ENCODE measurements at places on chromosomes 7 and 10.

- H3K27ac ChIP-seq = no peak overlapping the region
- H3K4me1 ChIP-seq = peaks cover 10% of the 10 kb centered on the region
- DNase-seq = peak; percentile 58
- no peaks in the 10 kb centered on the region for H3K36me3 ChIP-seq
These were observed 21.6 kb upstream of the UPP1 start for GRCh38 chr7:48067475-48067874.

DNA sequence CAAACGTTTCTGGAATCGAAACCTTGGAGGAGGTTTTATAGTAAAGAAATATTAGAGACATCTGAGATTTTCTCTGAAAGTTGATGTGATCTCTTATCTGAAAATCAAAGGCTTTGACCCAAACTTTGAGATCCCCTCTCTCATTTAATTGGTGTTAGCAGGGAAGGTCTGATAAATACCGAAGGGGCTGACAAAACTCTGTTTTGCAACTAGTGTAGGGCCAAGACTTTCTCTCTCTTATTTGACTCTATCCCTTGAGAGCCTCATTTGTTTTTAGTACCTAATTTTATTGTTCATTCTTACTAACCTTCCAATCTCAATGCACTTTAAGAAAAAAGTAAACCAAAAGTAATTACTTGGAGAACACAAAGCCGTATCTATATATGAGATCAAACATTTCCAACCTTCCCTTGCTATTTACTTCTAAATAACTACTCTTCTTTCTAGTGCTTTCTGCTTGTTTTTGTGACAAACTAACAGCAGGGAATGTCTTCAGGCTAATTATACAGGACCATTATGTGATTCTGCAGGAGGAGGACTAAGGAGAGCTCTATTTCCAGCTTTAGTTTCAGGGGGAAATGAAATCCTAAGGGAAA lies 33.4 kb upstream of the NPVF start:
- H3K4me3 ChIP-seq = no peak overlapping the region
- H3K27ac ChIP-seq = no peak overlapping the region
- no peak for DNase-seq

DNA sequence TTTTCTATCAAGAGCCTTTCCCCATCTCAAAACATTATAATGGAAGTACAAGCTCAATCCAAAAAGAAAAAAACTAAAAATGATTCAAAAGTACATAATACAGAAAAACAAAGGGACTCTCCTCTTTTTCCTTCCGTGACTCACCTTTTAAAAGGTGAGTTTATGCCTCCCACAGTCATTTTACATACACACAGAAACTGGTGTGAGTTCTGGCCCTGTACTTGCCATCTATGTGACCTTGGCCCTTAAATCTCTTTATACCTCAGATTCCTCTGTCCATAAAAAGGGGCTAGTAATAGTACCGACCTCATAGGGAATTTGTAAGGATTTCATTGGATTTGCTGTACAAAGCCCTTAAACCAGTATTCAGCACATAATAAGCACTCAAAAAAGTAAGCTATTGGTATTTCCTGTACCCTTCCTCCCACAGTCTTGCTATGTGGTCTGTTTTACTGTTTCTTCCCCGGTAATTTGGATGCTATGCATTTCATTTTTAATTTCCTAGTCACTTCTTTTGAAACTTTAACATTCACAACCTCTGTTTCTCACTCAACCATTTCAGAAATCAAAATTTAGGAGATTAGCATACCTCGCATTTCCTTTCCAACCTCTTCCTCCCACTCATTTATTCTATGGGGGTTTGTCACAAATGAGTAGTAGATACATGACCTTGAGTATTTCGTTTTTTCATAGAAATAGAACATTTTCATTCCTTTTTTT lies 39.0 kb downstream of the STK17A start:
- 0 out of 2 replicates have a peak, but pooled peaks cover 5% of the 10 kb centered on the region for H3K4me1 ChIP-seq
- H3K4me3 ChIP-seq = no peak overlapping the region
- H3K36me3 ChIP-seq = peaks cover 76% of the 10 kb centered on the region
- DNase-seq = no peak
- no peaks in the 10 kb centered on the region for H3K27me3 ChIP-seq

GRCh38 chr7:65441010-65441409 lies 67.4 kb downstream of the ZNF92 start:
- H3K27ac ChIP-seq = no peak overlapping the region
- H3K4me3 ChIP-seq = no peak overlapping the region
- H3K36me3 ChIP-seq = no peaks in the 10 kb centered on the region
- no peaks in the 10 kb centered on the region for H3K27me3 ChIP-seq
- no peak for DNase-seq

DNA sequence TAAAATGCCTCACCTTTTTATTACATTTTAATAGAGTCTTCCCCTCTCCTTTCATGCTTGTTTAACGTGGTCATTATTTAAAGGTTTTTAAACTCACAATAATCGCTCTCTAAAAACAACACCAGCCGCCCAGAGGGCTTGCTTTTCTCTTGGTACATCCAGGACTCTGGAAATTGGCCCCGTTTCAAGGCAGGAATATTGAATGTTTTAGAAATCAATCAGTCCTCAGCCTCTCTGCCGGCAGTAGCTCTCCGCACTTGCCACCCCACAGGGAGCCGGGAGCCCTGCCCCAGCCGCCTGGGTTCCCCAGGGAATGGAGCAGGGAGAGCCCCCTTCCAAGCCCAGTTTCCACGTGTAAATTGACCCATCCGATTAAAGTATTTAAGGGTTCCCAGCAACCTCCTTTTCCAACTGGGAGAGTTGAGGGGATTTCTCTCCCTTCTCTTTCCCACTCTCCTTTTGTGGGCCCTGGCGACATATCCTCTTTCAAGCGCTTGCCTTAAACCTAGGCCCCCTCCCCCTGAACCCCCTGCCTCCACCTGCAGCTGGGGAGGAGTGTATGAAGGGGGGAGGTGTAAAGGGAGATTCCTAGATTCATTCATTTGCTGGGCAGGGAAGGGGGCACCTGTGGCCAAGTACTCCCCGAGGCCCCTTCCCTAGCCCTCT lies 1.9 kb downstream of the FGF8 start:
- no peak overlapping the region for H3K27ac ChIP-seq
- no peaks in the 10 kb centered on the region for H3K36me3 ChIP-seq
- no peak overlapping the region for H3K4me3 ChIP-seq
- no peak for DNase-seq
- no peaks in the 10 kb centered on the region for H3K4me1 ChIP-seq

GRCh38 chr10:3763035-3763456 lies 22.0 kb downstream of the KLF6 start:
- H3K27me3 ChIP-seq = no peaks in the 10 kb centered on the region
- H3K27ac ChIP-seq = peak overlapping the region; percentile 100
- H3K4me1 ChIP-seq = peaks cover 80% of the 10 kb centered on the region
- H3K4me3 ChIP-seq = peak overlapping the region; percentile 57
- DNase-seq = peak; percentile 86

DNA sequence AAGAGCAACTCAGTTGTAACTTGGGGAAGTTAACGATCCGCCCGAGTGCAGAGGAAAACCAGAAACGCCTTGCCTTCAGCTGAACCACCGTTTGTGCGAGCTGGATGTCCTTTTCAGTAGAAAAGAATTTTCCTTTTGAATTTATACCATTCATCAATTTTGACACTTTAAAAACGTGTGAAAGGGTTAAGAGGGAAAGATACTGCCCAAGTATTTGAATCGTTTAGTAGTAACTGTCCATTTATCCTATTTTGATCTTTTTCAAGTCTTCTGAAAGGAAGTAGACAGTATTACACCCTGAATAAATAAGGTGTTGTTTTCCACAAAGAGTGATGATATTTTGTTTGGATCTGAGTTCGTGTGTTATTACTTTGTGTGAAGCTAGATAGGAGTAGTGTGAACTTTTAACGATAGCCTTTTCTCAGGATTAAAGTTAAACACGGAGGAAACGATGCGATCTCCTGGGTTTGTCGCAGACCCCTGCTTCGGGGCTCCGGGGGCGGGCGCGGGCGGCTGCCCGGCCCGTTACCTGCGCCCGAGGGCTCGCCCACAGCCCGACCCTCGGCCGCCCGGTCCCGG lies 830 bp upstream of the BMI1 start:
- peaks cover 16% of the 10 kb centered on the region for H3K27me3 ChIP-seq
- no peak overlapping the region for H3K27ac ChIP-seq
- peaks cover 45% of the 10 kb centered on the region for H3K4me1 ChIP-seq
- H3K4me3 ChIP-seq = peak overlapping the region; percentile 62
- no peaks in the 10 kb centered on the region for H3K36me3 ChIP-seq
- DNase-seq = no peak

- no peak overlapping the region for H3K27ac ChIP-seq
- no peak for DNase-seq
- H3K27me3 ChIP-seq = peaks cover 14% of the 10 kb centered on the region
- H3K36me3 ChIP-seq = no peaks in the 10 kb centered on the region
These were observed 299.1 kb downstream of the PLXNA4 start for GRCh38 chr7:132276976-132277725.

DNA sequence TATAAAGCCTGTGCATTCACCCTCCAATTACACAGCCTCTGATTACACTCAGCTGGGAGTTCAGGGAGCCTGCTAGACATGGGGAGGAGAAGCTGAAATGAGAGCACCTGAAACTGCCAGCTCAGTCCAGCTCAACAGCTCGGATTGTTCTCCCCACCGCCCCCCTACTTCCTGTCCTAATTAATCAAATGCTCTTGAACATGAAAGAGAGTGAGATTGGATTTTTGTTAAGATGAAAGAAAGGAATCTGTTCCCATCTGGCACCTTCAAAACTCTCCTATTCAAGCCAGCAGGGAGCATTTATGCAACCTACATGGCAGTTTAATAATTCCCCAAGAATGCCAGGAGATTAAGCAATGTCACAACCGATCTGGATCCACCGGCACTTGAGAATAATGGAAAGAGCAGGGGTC lies 98.0 kb downstream of the NPSR1 start:
- H3K36me3 ChIP-seq = no peaks in the 10 kb centered on the region
- no peaks in the 10 kb centered on the region for H3K27me3 ChIP-seq
- H3K27ac ChIP-seq = peak overlapping the region; percentile 14
- H3K4me3 ChIP-seq = no peak overlapping the region
